T-helper 1 cell (primary cell): ENCODE measurements at places on chromosomes 1 and 21.

GRCh38 chr21:33478182-33478581, 1.6 kb downstream of the TMEM50B start:
- DNase-seq: no peak

DNA sequence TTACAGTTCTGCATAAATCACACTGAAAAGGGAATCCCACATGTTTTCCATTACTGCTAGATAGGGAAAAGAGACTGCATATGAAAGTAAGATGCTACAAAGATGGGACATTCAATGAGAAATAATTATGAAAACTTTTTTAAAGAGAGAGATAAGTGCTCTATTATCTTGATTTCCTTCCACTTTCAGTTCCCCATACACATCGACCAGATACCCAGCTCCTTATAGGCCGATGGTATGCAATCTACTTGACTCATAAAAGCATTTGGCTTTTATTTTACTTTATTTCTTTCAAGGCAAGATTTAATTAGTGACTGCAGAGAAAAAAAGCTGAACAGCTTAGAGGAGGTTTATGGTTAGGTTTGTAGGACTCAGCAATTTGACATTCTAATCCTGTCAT, 13.1 kb downstream of the BRINP2 start:
- no peak for DNase-seq

- DNase-seq: no peak
Measured at GRCh38 chr1:82567348-82567747, 766.6 kb downstream of the ADGRL2 start.

- no peak for DNase-seq
Measured at GRCh38 chr21:46613391-46613790, 8.5 kb upstream of the S100B start.

DNA sequence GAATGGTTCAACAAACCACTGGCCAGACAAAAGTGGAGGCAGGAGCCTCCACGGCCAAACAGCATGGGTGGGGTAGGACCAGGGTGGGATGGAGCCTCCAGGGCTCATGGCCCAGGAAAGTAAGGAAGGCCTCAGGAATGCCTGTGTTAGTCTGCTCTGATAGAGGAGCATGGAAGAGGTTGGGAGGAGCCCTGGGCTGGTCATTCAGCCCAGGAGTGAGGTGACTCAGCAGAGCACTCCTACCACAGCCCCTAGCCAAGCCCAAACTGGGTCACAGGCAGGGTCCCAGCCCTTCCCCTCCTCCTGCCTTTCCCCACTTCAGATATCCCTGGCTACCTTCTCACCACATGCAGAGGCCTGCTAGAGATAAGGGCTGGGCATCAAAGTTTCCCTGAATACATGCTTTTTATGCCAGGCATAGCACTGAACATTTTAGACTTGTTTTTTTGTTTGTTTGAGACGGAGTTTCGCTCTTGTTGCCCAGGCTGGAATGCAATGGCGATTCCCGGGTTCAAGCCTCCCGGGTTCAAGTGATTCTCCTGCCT, 3.1 kb upstream of the SHISA4 start:
- no peak for DNase-seq

- DNase-seq: no peak
Measured at GRCh38 chr1:194598098-194598497, 1411.7 kb upstream of the B3GALT2 start.
